DND-41 (cell line): ENCODE measurements at places on chromosomes 7 and 10.

DNA sequence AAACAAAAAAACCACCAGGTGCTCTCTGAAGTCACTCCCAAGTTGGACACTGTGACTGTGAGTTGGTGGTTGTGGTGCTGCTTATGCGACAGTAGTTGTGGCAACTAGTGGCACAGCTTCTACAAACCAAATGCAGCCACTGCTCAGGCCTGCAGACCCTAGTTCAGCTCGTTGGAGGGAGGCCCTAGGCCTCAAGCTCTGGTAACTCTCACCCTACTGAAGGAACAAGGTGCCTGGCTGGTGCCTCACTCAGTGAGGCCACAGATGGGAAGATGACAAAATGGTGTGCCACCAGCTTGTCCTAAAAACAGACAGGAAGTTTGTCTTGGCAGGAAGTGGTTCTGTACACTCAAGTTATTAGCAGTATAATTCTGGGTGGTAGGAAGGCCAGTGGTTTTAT is 45.3 kb upstream of the RAPGEF5 start:
- DNase-seq = peak; percentile 81

DNA sequence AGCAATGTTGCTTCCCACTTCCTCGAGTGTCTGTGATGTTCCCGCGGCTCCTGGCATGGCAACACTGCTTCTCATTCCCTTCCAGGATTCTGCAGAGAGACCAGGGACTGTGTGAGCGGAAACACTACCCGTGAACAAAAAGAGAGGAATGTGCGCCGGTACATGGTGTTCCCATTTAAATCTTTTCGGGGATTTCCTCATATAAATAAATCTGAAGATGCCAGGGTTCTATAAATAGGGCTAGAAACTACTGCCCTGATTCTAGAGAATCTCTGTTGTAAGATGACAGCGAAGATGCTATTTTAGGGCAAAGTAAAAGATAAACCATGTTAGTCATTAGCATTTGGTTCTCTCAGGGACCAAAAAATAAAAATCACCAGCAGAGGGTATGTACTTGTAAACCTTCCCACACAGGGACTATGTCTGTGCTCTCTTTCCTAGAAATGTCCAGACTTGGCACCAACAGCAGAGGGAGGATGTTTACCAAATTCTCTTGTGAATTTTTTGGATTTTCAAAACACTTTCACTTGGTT is 92.2 kb upstream of the DDC start:
- no peak for DNase-seq

DNA sequence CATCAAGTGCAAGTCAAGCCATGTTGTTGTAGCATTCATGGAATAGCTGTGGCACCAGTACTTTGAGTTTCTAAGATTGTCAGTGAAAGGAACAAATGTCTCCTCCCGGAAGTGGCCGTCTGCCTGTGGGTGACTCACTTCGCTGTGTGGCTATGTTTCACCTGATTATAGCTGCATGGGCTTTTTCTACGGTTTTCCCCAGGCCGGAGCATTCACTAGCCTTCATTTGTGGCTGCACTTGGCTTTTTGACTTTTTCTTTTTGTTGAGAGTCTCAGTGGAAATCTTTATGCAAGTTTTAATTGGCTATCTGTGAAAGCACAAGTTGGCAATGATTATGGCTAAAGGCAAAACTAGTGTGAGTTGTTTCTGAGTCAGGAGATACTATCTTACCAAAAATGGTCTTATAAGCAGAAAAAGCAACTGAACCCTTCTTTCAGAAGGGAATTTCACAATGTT is 35.0 kb downstream of the SRI start:
- DNase-seq = no peak

GRCh38 chr10:111429288-111430028 is 352.6 kb downstream of the ADRA2A start:
- no peak for DNase-seq

GRCh38 chr10:45152726-45153125 is 152.0 kb downstream of the ZNF22 start:
- DNase-seq = no peak

DNA sequence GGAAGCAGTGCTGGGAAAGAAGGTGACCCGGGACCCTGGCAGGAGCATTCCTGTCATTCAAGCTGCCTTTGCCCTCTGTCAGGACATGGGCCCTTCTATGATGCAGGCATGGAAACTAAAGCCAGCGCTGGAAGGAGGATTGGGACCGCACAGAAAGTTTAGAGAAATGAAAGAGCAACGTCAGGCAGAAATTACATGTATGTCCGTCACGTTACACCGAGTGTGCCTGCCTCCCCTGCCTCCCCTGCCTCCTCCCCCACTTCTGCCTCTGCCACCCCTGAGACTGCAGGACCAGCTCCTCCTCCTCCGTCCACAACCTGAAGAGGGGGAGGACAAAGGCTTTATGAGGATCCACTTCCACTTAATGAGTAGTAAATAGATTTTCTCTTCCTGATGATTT is 13.9 kb upstream of the PWWP2B start:
- no peak for DNase-seq

DNA sequence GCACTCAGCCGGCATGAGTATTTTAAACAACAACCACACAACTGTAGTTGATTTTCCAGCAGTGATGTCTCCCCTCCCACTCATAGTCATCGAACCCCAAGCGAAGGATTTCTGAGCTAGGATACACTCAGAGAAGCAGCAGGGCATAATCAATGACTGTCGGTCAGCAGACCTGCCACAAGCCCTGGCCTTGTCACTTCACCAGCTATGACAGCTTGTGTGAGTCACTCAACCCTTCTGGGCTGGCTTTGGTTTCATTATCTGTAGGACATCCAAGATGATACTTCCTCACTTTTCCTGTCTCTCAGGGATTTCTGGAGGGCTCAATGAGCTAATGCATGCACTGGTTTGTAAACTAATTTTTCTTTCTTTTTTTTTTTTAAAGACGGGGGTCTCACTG is 22.0 kb upstream of the UBE3C start:
- DNase-seq = no peak

DNA sequence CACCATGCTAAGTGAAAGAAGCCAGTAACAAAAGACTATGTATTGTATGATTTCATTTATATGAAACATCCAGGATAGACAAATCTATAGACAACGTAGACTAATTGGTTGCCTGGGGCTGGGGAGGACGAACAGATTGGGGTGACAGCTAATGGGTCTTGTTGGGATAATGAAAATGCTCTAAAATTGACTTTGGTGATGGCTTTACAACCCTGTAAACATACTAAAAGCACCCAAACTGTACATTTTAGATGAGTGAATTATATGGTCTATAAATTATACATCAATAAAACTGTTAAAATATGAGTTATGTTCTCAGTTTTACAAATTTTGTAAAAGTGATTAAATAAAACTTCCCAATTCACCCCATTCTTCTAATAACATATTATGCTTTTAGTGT is 261.5 kb downstream of the ELMO1 start:
- no peak for DNase-seq

DNA sequence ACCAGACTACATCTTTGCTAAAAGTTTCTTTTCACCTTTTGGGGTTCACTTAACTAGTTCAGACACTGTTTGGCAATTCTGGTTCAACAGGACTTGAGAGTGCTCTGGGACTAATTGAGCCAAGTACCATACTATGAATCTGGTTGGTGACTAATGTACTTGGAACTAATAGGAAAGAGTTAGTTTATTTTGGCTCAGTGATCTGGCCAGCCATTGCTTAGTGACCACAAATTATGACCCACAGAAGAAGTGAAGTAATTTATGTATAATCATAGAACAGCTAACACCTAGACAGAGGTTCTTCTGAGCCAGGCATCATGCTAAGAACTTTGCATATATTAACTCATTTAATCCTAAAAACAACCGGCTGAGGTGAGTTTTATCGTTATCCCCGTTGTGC is 126.5 kb upstream of the JCAD start:
- DNase-seq = no peak
